ENCODE measurements at places on chromosomes 7 and 10.

DNA sequence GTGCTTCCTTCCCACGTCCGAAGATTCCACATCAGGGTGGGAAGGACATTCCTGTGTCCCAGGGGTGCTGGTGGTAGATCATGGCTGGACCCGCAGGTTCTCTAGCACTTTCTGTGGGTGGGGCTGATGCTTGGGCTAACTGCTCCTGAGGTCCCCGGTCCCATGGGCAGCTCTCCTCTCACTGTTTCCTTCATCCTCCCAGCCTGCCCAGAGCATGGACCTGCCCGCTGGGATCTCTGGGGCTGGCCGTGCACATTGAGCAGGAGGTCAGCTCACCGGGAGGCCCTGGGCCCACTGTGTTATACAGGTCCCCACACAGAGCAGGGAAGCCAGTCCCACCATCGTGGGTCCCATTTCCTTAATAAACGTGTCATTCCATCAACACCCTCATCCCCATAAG is 502.3 kb downstream of the TCERG1L start:
- DNase-seq: no peak

DNA sequence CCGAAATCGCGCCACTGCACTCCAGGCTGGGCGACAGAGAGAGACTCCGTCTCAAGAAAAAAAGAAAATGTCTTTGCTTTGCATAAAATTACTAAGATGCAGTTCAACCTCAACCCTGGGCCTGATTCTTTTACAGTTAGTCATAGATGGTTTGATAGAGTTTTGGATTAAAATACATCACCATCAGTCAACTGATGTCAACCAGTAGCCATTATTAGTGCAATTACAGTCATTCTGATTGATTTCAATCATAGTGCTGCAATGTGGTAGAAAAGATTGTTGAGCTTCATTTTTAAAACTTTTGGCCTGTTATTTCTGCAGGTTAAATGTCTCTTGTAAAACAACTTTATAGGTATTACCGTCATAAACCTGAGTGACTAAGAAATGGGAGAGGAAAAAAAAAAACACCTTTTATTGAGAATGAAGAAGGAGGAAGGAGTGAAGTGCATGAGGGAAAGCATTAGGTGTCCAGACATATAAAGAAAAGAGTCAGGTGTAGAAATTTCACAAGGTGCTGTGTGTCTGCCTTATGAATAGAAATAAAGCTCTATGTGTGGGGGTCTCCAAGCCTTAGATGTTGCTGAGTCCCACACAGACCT is 150.6 kb downstream of the TRIL start:
- no peak for DNase-seq

DNA sequence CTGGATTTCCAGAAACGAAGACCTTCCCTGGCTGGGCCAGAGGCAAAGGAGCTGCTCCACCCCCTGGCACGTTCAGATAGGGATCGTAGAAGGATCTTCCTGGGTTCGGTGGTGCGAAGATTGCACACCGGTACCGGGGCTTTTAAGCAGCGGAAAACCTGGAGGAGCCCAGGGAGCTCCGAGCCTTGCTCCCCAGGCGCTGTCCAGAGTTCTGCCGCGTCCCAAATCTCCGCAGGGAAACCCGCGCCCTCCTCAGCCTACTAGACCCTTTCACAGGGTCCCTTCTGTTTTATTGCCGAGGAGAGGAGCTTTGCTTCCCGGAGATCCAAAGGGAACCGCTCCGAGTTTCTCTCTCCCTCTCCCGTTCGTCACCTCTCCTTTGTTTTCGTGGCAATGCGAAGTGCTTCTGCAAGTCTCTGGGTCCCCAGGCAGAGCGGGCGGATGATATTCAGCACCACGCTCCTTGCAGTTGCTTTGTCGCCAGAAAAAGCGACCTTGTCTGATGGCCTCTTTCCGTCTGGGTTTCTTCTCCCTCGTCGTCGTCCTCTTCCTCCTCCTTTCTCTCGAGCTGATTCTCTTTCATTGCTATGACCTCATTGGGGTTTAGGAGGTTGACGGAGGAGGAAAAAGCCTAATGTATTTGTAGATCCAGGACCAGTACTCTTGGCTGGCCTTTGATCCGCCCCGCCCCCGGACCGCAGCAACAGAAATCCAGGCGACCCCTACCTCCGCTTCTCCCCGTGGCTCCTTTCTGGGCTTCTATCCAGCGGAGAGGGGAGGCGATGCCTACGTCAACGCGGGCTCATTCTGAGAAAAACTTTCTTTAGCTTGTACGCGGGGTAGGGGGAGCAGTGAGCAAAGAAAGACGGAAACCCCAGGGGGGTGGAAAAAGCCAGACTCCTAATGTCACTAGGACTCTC is at the start of gene TMEM196:
Gene TMEM196 (minus strand): TSS at position 777 of the 920 bp plus-strand sequence. CDS start 921 bp downstream, outside the sequence.
- DNase-seq: no peak

DNA sequence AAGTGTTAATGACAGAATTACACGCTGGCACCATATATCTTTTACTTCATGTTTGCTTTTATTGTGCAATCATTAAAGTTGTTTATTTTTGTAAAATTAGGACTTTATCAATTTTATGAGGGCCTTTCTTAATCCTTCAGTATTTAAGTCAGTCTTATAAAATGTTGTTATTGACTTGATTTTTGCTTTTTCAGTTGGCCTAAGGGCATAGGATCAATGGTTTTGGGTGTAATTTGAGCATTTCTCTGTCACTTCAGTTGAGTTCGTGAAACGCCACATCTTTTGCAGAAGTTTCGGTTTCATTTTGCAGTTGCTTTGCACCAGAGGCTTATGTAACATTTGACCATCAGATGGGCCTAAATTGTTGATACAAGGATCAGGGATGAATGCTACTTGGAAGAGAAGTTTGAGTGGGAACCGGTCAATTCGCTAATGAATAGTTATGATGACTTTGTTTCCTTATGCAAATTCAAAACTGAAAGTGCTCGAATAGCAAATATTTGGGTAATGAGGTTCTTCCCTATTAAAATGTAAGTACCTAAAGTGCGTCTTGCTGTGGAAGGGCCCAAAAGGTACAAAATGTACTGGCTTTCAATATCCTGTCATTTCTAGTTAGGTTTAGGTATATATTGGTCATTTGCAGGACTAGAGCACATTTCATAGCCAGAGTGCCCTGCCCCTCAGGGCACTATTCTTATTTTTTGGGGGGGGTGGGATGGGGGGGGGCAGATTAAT is 340.9 kb downstream of the LRMDA start:
- DNase-seq: no peak

DNA sequence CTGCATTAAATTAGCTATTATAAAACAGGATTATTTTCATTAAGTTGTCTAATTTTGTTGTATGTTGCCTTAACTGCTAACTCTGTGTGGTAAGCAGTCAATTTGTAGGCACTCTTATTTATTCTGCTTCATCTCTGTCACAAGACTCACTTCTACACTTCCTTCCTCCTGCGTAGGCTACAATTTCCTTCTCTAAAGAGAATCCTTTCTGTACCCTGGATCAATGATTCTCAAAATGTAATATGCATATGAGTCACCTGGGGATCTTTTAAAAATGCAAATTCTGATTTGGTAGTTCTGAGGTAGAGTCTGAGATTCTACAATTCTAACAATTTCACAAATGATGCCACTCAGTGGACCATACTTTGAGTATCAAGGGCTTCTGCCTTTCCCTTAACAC is 4.4 kb upstream of the UBE2D1 start:
- no peak for DNase-seq

DNA sequence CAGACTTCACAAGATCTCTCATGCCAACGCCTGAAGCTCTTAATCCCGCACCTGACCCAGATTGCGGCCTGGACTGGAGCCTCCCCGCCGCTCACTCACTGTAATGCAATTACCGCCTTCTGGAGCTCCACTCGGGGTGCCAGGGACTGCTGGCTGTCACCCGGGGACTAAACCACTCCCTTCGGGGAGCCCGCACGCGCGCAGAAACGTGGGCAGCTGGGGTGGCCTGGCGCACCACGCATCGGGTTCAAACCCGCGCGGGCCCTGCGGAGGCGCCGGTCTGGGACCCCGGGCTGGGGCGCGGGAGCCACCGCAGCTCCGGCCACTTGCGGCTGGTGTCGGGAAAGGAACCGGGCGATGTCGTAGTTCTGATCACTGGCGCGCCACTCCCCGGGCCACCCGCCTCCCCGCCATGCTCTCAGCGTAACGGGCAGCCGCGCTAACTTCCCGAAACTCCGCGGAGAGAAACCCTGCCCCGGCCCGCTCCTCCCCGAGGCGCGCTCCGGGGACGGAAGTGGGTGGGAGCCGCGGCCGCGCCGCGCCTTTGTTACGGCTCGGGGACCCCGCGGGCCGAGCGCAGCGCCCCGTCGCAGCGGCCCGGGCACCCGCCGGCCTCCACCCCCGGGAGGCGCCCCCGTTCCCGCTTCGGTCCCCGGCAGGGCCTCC is 100.3 kb upstream of the SVIL start:
- peak; percentile 64 for DNase-seq

GRCh38 chr10:349081-349480 is 213.8 kb downstream of the ZMYND11 start:
- no peak for DNase-seq

DNA sequence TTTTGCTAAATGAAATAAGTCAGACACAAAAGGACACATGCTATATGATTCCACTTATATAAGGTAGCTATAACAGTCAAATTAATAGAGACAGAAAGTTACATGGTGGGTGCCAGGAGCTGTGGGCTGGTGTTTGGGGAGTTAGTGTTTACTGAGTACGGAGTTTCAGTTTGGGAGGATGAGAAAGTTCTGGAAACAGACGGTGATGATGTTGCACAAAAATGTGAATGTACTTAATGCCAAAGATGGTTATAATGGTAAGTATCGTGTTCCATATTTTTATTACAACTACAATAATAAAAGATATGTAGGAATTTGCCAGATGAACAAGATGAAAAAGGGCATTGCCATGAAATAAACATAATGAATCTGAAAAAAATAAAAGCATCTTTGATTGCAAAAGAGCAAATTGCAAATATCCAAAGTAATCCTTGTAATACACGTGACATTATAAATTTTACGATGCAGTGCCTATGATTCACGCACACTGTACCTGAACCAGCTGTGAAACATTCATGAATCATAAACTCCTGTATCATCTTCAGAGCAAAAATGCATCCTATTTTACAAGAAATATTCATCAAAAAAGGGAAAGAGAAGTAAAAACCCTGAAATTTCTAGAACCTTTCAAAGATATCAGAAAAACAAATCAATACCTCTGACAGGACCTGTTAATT is 676.7 kb downstream of the PCDH15 start:
- no peak for DNase-seq

DNA sequence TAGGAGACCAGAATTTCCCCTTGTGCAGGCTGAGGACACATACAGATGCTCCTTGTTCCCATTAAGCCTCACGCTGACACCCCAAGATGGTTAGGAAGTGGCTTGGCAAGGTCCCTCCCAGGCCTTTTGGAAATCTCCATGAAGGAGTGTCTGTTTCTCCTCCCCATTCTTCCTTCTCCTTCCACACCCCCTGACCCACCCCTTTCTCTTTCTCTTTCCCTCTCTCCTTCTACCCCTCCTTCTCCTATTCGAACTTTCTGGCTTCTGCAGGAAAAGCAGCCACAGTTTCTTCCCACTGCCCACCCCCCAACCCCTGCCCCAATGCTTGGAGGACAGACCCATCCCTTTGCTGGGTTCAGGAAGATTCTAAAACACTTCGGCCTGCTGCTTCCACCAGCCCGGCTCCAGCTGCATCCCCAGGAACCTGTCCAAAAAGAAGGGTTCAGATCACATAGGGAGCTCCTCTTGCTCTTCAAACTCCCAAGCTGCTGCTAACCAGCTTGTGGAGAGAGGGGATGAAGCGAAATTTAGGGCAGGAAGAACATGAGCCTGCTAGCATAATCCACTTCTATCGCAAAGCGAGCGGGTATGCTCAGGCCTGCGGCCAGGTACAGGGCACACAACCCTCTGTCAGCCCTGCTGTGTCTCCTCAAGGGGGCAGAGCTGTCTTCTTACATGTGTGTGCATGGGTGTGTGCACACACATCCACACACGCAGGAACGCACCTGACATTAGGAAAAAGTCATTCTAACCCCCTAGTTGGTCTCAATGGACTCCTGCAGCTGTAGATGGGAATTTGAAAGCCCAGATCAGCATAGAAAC is 80.4 kb downstream of the PPP1R3C start:
- no peak for DNase-seq

DNA sequence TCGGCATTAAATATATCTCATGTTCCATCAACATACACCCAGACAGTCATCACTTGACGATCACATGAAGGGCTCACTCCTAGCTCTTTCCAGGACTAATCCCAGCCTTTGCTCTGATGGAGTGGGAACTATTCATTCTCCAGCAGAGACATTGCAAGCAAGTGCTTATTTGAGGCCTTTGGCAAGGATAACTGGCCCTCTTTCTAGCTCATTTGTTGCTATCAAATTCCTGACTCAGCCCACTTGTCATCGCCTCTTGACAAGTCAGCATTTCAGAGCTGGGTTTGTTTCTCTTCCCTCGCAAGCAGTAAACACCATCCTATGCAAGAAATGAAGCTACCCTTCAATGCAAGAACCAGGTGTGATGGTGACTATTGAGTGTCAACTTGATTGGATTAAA is 1165.7 kb upstream of the AUTS2 start:
- DNase-seq: no peak

DNA sequence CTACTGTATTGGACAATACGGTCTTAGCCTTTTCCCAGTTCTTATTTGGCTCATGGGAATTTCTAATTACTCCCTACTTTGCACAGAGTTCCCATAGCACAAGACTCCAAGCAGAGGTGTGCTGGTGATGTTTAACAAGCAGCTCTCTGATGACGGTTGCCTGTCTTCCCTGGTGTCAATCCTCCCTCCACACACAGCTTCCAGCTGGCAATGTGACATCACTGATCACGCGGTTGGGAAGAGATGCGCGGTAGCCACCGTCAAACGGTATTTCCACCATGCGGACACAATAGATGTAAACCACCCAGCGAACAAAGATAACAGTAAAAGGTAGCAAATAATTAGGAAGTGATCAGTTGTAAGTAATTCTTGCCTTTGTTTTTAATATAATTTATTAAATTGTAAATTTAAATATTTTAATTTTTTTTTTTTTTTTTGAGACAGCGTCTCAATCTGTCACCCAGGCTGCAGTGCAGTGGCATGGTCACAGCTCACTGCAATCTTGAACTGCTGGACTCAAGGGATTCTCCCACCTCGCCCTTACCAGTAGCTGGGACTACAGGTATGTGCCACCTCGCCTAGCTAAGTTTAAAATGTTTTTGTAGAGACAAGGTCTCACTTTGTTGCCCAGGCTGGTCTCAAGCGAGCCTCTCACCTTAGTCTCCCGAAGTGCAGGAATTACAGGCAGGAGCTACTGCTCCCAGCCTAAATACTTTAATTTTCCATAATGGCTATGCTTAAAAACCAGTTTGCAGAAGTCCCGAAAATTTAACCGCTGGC is 36.3 kb upstream of the IL15RA start:
- no peak for DNase-seq

- DNase-seq: no peak
These were observed 593.6 kb downstream of the GRM8 start for GRCh38 chr7:126659124-126659523.

GRCh38 chr7:91496251-91496820 is 232.1 kb downstream of the FZD1 start:
- DNase-seq: no peak

- DNase-seq: no peak
These were observed 53.7 kb downstream of the ZRANB1 start for GRCh38 chr10:124995605-124996004.
